Glutamatergic neuron (in vitro differentiated cells): ENCODE measurements at places on chromosomes 12 and 14.
A peak's percentile ranks its signal among the peaks of the same experiment; 100 is the strongest.

- no peak for DNase-seq
Observed at GRCh38 chr12:39064708-39065107, 159.3 kb upstream of the CPNE8 start.

GRCh38 chr14:30855345-30856037 lies 18.9 kb upstream of the COCH start:
- DNase-seq = no peak

GRCh38 chr12:48814262-48815125 lies 3.8 kb upstream of the CACNB3 start:
- DNase-seq = peak; percentile 94

- no peak for DNase-seq
Observed at GRCh38 chr12:31312431-31312830, 13.5 kb downstream of the SINHCAF start.

GRCh38 chr14:102203382-102203781 lies 63.7 kb downstream of the WDR20 start:
- DNase-seq = peak; percentile 53

DNA sequence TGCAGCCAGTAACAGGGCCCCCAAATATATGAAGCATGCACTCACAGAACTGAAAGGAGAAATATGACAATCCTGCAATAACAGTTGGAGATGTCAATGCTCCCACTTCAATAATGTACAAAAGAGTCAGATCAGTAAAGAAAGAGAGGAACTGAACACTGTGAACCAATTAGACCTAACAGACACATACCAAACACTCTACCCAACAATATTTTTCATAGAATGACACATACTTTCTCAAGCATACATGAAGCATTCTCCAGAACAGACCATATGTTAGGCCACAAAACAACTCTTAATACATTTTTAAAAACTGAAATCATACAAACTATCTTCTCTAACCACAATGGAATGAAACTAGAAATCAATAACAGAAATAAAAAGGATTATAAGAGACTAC lies 80.2 kb downstream of the ELK3 start:
- DNase-seq = no peak

- no peak for DNase-seq
Observed at GRCh38 chr12:67358781-67359338, 89.7 kb downstream of the CAND1 start.

DNA sequence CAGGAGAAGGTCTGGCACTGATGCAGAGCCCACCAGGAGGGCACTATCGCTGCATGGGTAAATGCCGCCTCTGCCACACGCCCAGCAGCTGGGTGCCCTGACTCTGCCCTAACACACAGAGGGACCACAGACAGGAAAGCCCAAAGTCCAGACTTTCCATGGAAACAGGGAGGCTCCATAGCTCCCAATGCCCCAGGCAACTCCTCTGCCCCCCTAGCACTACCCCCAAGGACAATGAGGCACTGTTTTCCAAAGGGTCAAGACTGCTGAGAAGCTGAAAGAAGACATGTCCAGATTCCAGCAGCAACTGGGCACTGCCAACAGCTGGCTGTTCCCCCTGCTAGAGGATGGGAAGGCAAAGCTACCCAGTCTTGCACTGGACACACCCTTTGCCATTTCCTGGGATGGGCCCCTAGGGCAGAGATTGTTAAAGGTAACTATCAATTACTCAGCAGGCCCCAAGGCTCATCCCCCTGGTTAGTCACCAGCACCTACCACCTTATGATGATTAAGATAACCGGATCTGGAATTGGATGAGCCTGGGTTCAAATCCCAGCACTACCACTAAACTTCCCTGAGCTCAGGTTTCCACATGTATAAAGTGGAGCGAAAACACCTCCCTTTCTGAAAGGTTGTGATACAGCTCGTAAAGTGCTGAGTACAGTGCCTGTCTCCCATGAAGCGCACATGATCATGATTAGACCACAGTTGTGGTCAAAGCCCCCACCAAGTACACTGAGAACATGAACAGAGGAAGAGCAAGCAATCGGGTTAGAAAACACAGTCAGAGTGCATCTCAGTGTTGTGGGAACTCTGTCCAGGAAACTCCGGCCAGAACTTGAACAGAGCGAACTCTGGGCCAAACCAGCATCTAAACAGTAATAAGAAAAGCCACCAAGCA lies 3.3 kb downstream of the PXN start:
- no peak for DNase-seq

GRCh38 chr12:128823216-128823915 lies 392 bp downstream of the SLC15A4 start:
- DNase-seq = no peak

GRCh38 chr12:48041591-48042423 lies 37.5 kb upstream of the COL2A1 start:
- no peak for DNase-seq

- DNase-seq = peak; percentile 23
Observed at GRCh38 chr12:67991158-67991557, 1.9 kb downstream of the IFNG-AS1 start.

DNA sequence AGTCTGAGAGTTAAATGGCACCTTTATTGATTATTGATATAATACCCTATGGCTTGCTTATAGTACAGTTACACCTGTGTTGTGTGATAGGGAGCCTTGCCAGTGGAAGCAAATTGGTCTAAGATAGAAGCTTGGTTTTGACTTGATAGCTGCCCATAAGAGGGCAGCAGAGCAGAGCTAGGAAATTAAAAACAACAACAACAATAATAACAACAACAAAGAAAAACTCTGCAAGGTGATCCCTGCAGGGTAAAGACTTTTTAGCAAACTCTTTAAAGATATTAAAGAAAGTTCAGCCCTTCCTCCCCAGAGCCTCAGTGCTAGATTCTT lies 18.0 kb upstream of the RNASE10 start:
- no peak for DNase-seq

- DNase-seq = no peak
Observed at GRCh38 chr12:92446083-92446460, 256.7 kb upstream of the PLEKHG7 start.

- DNase-seq = peak; percentile 23
Observed at GRCh38 chr12:39807043-39807442, 187.4 kb upstream of the ABCD2 start.

DNA sequence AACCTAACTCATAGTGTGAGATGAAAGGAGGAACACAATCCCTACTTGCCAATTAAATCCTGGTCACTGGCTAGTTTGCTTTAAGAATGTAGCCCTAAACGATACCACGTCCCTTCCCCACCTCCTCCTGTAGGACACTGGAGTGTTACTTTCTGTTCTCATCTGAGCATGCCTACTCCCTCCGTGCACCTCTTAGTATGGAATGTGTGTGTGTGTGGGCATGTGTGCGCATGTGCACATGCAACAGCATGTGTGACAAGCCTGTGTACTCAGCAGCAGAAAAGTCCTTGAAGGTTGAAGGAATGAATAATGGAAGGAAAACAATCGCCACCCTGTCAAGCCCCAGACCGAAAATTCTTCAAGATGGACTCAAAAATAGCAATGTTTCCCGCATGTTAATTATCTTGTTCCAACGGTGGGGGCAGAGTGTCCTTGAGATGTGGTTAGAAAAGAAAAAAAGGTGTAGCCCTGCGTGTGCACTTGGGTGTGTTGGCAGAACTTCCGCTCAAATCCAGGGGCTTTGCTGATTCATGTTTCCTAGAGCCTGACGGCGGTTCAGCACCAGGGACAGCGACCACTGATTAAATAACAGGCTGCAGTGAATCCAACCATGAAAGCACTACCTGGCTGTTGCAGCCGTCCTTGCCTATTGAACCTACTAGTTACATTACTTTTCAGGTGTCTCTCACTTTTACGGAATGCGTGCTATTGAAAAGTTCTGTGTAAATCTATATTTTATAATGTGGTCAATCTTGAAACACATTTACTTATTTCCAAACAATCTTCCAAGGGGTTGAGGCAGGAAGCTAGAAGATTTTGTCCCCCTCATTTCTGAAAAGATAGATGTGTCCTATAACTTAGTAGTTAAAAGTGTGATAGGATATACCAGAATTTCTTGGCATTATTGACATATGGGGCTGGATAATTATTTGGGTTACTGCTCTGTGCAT lies 79.8 kb downstream of the SRRM4 start:
- DNase-seq = no peak

DNA sequence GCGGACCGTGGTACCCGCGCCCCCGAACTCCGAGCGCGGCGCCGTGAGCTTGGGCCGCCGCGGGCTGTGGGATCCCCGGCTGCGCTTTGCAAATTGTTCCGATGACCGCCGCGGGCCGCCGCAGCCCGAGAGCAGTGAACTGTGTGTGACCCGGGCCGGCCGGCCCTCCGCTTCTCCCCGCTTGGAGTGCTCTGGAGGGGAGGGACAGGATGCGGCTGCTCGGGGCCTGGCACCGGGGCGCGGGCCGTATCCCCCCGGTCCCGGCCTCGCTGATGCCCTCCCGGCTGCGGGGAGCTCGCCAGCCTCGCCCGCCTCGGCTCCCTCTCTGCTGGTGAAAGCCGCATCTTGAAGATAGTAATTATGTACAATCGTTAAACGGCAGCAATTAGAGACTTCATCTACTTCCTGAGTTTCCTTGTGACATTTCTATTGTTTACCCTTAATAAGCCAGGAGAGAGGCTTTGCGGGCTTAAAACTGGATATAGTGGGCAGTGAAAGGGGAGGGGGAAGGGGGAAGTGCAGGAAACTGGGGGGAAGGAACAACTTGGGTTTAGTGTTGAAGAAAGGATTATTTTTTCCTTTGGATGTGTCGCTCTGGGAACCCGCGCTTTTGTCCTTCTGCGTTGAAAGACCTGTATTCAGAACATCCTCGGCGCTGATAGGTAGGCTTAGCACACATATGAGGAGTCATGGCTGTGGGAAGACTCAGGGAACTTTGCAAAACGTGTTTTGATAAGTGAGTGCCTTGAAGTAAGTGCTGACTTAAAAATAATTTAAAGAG lies 1.2 kb downstream of the PELI2 start:
- peak; percentile 42 for DNase-seq

GRCh38 chr14:71324767-71325272 lies 417.6 kb downstream of the PCNX1 start:
- DNase-seq = no peak

GRCh38 chr14:52949711-52950409 lies 990 bp downstream of the FERMT2 start:
- DNase-seq = no peak

GRCh38 chr14:61090432-61091216 lies 109.6 kb downstream of the SLC38A6 start:
- DNase-seq = no peak

- DNase-seq = no peak
Observed at GRCh38 chr14:55965851-55966250, 152.4 kb upstream of the PELI2 start.

GRCh38 chr12:67525617-67525884 lies 123.0 kb upstream of the DYRK2 start:
- no peak for DNase-seq

DNA sequence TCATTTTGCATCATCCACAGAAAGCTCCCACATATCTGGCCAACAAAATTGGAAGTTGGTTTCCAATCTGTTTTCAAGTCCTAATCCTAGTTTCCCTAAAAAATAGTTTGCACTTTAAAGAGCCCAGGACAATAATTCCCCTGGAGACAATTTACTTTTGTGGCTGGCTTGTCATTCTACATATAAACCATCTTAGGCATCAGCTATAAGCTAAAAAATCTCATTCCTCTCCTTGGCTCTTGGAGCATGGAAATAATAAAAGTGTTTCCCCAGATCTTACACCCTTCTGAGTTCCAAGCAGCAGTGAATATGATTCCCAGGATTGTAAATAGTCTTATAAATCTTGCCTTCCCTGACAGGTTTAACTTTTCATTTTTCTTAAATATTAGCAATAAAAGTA lies 89.1 kb upstream of the NUDT4 start:
- DNase-seq = no peak
